GM04503 (cell line): ENCODE measurements at places on chromosomes 6 and 20.

DNA sequence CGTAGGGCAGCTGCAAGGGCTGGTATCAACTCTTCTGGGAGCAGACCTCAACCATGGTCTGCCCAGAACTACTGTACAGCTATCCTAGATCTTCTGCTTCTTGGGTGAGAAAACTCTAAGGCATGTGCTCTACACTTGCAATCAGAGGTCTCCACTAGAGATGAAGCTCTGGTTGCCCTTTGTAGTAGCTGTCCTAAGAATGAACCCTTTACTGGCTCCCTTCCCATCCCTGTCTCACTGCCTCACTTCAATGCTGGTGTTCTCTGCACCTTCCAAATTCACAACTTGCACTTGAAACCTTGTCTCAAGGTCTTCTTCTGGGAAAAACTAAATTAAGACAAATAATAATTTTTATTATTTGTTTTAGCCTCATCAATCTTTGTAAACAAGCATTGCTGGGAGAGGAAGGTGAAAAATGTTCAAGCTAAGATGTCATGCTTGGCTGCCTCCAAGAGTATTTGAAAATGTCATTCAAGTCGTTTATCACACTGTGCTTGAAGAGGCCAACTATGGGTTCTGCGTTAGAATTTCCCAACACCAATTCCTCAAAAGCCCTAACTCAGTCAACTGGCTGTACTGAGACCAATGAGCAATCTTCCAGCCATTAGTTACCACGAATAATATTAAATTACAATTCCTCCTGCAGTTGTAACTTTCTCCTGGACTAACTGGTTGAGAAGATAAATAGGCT lies 255.7 kb upstream of the PRND start:
- no peak for DNase-seq

- no peak for DNase-seq
Observed at GRCh38 chr20:41182296-41183212, 45.2 kb downstream of the PLCG1 start.

- no peak for DNase-seq
Observed at GRCh38 chr20:33434434-33434833, 9.1 kb downstream of the SNTA1 start.

DNA sequence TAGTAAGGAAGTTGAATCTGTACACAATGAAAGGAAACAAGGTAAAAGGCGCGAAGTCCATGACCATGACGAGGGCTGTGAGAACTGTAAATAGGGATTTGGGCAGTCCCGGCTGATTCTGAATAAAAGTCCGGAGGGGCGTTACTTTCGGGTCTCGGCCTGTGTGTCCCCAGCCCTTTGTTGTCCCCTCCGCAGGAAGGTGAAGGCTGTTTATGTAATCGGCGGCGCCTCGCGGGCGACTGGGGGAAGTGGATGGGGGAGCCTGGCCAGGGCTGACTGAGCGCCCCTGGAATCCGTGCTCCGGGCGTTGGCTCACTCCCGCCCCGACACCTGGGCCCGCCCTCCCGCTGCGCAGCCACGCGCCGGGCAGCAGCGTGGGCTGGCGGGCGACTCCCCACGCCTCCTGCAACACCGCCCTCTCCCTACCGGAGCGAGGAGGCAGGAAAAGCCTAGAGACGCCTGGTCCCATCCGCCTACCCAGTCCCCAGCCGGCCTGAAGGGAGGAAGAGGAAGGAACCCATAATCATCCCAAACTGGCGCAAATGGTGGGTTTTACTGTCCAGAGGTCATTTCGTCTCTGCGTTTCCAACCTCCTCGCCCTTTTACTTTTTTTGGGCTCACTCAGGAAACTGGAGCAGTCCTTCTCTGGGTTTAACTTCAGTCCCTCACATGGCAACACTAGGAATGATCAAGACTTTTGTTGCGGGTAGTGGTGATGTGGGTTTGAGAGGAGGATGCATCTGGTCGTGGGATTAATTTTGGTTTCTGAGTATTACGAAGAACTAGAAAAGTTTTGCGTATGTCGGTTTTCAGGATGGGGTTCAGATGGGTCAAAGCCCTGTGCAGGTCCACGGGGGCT lies 12.1 kb downstream of the TRIM31 start:
- no peak for DNase-seq

DNA sequence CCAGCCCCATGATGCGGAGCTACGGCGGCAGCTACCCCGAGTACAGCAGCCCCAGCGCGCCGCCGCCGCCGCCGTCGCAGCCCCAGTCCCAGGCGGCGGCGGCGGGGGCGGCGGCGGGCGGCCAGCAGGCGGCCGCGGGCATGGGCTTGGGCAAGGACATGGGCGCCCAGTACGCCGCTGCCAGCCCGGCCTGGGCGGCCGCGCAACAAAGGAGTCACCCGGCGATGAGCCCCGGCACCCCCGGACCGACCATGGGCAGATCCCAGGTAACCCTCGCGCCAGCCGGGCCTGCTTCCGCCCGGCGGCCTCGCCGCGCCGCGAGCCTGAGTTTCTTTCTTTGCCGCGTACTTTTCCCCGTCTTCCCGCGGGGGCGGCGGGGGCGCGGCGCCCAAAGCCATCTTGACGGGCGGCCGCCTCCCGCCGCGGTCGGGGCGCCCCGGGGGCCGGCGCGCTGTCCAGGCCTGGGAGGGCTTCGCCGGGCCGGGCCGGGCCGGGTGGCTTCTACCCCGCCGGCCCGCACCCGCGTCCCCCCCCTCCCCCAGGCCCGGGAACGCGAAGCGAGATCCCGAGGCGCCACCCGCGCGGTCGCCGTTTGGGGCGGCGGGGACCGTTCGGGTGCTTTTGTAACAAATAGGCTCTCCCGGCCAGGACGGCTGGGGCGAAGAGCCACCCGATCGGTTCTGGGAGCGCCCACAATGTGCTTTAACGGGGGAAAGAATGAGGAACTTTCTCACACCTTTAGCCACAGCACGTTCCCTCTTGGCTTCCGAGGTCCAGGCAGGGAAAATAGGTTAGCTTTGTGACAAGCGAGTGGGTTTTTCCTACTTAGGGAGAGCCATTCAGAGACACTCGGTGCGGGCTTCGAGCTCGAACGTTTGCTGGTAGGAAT lies 2.3 kb downstream of the ARID1B start:
- no peak for DNase-seq

DNA sequence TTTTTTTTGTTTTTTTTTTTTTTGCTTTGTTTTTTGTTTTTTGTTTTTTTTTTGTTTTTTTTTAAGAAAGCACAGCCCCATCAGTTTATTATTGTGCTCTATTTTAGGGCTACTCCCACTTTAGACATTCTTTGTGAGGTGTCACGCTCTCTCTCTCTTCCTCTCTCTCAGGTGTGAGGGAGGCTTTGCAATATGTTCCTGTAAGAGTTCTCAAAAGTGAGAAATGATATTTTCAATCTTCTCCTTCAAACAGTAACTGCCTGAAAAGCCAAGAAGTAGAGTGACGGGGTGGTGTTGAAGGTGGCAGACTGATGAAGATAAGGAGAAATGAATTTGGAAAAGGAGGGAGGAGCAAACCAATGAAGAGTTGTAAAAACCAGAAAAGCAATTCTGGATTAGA lies 28.3 kb upstream of the HDAC2 start:
- DNase-seq, result no peak

DNA sequence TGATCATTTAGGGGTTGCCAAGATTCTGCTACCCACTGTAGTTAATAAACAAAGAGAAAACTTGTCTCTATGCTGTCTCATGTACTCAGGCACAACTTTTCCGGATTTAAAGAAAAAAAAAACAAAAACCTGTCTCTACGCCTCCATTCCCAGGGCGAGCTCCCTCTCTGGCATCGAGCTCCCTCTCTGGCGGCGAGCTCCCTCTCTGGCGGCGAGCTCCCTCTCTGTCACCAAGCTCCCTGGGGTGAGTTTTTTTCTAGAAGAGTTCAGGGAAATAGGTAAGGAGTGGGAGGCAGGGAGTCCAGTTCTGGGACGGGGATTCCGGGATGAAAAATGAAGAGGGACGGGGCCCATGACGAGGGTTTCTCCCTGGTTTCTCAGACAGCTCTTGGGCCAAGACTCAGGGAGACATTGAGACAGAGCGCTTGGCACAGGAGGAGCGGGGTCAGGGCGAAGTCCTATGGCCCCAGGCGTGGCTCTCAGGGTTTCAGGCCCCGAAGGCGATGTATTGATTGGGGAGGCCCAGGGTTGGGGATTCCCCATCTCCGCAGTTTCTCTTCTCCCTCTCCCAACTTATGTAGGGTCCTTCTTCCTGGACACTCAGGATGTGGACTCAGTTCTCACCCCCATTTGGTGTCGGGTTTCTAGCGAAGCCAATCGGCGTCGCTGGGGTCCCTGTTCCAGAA lies 16.5 kb upstream of the HLA-A start:
- DNase-seq, result no peak

GRCh38 chr6:119148098-119148824 lies 69.8 kb upstream of the FAM184A start:
- DNase-seq, result peak; percentile 61

GRCh38 chr6:90739339-90739738 lies 152.5 kb upstream of the MAP3K7 start:
- DNase-seq, result no peak

DNA sequence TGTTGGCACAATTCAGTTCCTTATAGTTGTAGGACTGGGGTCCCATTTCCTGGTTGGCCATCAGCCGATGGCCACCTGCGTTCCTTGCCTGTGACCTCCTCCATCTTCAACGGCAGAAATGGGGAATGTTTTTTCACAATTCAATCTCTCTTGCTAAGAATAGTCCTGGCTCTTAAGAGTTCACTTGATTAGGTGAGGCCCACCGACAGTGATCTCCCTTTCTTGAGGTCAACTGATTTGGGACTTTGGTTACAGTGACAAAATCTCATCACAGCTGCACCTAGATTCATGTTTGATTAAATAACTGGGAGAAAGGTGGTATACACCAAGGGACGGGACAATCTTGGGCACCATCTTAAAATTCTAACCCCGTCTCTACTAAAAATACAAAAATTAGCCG lies 139.1 kb upstream of the DTNBP1 start:
- DNase-seq, result no peak

DNA sequence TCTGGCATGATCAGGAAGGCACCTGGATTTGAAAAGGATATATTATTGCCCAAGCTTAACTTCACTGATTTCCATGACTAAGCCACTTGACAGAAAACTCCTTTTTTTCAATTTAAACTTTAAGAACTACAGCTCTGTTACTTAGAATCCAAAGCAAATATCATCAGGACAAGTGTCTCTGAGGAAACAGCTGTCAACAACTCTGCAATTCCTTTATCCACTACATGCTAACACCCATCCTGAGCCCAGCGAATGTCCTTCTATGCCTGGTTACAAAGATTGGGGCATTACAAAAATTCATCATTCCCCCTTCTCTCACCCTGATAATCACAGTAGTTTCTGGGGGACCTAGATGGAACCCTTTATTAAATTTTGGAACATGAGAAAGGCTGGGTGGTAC lies 136.8 kb downstream of the GMPR start:
- no peak for DNase-seq

GRCh38 chr6:116649129-116649528 lies 19.4 kb downstream of the ZUP1 start:
- DNase-seq, result no peak

DNA sequence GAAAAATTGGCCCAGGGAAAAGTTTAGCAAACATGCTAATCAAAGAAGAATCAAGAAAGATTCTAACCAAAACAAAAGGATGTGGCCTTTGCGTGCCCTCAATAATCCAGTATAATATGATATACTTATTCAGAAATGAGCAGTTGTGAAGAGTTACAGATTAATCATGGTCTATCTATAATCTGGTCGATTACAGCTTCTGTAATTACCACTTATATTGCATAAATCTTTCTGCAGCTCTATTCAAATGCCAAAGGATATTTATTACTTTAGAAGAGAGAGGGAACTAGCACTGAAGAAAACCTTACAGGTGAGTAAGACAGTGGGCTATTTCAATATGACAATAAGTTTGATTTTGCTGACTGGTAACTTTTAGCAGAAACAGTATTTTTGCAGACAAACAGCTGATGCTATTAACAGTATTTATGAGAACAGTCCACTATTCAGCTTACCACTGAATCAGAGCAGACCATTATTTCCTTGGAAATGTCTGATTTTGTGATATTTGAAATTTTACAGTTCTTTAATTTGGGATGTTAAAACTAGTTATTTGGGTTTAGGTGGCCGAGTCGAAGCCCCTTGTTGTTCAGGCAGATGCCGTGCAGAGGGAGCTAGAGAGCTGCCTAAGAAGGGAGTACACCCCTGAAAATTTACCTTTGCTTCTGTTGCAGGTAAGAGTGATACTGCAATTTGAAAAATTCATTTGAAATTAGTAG lies 92.2 kb downstream of the CEP57L1 start:
- no peak for DNase-seq

GRCh38 chr6:159959165-159959975 lies 9.5 kb upstream of the IGF2R start:
- DNase-seq, result no peak

- DNase-seq, result peak; percentile 31
Observed at GRCh38 chr6:133916650-133917151, 27.8 kb downstream of the TCF21 start.

DNA sequence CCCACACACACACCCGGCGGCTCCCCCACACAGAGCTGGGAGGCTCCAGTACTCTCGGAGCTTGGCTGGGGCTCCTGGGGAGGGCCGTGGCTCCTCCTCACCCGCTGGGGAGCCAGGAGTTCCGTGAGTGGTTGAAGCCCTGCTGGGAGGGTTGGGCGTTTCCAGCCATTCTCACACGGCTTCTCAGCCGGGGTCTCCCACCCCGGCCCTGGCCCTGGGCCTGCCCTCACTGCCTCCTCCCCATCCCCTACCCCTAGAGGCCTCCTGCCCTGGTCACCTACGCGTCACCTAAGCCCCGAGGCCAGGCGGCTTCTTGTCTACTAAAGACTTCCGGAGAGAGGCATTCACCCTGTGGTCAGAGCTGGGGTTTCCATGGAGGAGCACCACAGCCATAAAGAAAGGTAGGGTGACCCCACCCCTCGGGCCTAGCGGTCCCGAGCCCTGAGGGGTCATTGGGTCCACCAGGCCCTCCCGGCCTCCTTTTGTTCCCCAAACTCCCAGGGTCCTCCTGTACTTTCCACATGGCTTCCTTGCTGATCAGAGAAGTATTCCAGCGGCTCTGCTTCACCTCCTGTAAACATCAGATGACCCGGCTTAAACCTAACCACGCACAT lies 99.3 kb downstream of the TTLL2 start:
- DNase-seq, result no peak

DNA sequence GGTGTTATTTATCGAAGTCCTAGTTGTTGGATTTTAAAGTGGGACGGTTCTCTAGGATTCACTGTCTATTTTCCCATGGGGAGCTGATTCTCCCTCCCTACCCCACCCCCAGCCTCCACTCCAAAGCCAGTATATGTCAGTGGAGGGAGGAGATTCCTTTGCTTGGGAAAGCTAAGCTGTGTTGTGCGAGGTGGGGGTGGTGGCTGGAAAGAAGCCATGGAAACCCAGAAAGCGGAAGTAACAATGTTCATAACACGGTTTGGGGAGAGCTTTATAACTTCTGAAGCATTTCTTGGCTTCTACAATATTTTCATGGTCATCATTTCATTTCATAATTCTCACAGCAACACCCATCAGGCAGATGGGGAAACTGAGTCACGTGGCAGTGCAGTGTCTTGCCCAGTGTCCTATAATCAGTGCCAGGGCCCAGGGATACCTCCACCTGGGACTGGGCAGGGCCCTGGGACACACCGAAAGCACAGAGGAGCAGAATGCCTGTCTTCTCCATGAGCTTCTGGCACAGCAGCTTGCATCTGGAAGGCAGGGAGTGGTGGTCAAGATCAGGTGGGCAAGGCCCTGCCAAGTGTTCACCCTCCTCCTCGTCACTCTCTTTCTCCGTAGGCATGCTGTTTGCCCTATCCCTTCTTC lies 4.5 kb downstream of the SUN5 start:
- DNase-seq, result no peak
